ENCODE measurements at places on chromosomes 3 and 15.

GRCh38 chr3:186180151-186180550, 71.3 kb upstream of the ETV5 start:
- no peak for DNase-seq

DNA sequence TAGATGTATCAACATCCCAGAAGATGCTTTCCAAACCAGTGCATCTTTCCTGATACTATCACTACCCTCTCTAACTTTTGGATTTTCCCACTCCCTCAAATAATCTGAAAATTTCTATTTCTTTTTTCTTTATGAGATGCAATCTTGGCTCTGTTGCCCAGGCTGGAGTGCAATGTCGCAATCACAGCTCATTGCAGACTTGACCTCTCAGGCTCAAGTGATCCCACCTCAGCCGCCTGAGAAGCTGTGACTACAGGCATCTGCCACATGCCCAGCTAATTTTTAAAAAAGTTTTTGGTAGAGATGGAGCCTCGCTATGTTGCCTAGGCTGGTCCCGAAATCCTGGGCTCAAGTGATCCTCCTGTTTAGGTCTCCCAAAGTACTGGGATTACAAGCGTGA, 239.7 kb downstream of the SUCLG2 start:
- no peak for DNase-seq

- DNase-seq = no peak
Measured at GRCh38 chr3:96865605-96866004, 51.2 kb downstream of the EPHA6 start.

- no peak for DNase-seq
Measured at GRCh38 chr3:16789344-16790120, 95.2 kb upstream of the PLCL2 start.

GRCh38 chr15:67241132-67241855, 13.2 kb downstream of the AAGAB start:
- DNase-seq = no peak

- no peak for DNase-seq
Measured at GRCh38 chr3:176958560-176958959, 238.7 kb downstream of the TBL1XR1 start.

- DNase-seq = no peak
Measured at GRCh38 chr3:188974856-188975599, 196.7 kb upstream of the TPRG1 start.

DNA sequence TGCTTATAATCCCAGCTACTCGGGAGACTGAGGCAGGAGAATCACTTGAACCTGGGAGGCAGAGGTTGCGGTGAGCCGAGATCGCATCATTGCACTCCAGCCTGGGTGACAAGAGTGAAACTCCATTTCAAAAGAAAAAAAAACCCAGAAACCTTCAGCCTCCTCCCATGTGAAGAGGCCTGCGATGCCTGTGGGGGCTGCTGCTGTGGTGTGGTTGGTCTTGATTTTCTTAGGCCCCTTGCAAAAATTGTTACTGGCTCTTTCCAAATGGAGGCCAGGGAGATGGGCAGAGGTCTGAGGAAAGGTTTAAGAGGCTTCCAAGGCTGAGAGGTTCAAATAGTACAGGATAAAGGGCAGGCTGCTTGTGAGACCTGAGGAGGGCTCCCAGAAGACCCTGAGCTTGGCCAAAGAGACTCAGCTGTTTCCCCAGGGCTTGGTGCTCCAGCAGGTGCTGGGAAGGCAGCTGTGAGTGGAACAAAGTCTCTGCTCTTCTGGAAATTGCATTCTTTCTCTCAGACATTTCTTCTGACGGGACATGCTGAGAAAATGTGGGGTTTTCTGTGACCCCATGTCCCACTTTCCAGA, 18.4 kb downstream of the GCSAM start:
- no peak for DNase-seq

GRCh38 chr15:66925721-66926120, 139.7 kb upstream of the SMAD3 start:
- DNase-seq = no peak

- DNase-seq = no peak
Measured at GRCh38 chr15:75091814-75092213, 68.4 kb downstream of the PPCDC start.

- no peak for DNase-seq
Measured at GRCh38 chr3:175288621-175289020, 429.5 kb downstream of the NAALADL2 start.

DNA sequence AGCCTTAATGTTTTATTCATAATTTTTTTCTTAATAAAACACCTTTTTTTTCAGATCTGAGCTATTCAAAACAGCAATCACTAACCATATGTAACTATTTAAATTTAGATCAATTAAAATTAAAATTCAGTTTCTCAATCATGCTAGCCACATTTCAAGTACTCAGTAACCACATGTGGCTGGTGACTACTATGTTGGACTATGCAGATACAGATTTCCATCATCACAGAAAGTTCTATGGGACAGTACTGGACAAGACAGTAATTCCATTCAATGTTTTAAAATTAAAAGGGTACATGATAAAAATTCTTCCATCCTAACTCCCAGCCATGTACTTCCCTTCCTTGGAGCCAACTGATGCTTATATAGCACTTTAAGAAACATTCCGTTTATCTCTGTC, 119.3 kb downstream of the GLDN start:
- DNase-seq = no peak

- DNase-seq = peak; percentile 69
Measured at GRCh38 chr15:74375303-74375693, 7.9 kb upstream of the CYP11A1 start.

DNA sequence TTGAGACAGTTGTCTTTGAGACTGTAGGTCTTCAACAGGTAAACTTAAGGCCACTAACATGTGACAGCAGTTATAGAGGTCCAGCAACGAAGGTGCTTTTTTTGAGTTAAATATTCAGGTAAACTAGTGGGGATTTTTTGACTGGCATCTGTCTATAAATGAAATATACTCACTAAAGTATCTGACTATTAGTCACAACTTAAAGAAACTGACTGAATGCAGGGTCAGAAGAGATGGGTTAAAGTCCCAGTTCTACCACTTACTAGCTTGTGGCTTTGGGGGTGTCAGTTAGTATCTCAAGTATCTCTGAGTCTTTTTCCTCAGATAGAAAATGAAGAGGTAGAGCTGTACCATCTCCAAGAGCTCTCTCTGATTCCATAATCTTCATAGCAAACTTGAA, 18.0 kb downstream of the MIX23 start:
- DNase-seq = no peak

DNA sequence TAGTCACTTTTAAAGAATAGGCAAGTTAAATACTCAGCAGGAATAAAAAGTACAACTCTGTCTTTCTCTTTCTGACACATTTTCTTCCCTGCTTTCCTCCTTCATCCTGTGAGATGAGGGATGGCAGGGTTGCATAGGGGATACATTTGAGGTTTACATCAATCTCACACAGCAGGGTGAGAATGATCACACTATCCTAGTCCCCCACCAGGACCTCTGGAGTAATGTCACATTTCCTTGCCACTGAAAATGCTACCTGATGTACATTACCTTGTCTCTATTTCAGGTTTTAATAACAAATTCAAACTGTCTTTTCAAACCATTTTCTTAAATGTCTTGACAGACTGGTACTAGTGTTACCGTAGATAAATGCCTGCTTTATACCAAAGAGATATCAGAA, 816.9 kb downstream of the FHIT start:
- no peak for DNase-seq

All from activated CD8-positive, alpha-beta memory T cell treated with anti-CD3 and anti-CD28 coated beads for 1 hour (primary cell).